ENCODE measurements at places on chromosomes 6 and 20.

DNA sequence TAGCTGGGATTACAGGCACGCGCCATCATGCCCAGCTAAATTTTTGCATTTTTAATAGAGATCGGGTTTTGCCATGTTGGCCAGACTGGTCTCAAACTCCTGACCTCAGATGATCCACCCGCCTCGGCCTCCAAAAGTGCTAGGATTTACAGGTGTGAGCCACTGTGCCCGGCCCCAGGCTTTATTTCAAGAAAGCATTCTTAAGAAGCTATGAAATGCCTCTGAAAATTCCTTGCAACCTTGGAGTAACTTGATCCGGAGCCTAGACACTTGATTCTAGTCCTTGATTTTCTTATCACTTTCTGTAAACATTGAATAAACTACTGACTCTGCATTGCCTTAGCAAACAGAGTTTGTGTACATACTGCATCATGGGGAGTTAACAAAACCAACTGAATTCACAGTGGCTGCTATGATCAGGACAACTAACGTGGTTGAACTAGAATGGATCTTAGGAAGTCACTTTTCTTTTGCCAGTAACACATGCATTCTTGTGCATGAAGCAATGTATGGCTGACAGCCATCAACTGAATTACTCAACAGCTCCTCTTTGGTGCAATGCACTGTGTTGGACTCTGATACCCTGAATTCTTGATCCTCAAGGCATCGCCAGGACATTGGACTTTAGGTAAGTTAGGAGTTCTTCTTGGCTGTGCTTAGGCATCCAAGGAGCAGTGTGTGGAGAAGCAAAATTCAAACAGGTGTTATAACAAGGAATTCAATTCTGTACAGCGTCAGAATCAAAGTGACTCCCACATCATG is 102.8 kb upstream of the TMEM170B start:
- no peak for DNase-seq

DNA sequence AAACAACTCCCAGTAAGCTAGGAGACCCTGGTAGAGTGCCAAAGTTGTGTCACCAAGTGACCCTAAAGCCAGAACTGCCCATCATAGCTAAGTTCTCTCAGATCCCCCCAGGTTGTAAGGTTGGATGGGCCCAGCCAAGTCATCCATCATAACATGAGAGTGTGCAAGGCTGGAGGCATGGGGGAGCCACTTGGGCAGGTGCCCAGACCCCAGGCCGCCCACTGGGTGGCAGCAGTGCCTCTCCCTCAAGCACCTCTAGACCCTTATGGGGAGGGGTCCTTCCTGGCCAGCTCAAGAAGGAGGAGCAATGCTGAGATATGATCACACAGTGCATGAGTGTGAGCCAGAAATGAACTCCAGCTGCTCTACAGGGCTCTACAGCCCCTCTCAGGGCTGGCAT is 154.5 kb downstream of the MYLK4 start:
- no peak for DNase-seq

DNA sequence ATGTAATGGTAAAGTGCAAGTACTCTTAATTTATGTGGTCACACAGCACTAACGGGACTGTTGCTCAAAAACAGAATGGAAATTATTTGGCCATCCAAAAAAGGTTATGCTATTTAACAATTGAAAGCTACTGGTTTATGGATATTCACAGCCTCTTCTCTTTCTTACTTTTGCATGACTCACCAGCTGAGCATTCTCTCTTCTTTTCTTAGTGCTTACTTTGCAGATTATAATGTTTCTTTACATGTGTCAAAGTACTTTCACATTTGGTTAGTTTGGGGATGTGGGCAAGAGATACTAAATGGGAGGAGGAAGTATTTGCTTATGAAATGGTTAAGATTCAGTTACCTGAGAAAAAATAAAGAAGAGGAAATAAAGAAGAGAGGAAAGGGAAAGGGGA is 610.5 kb downstream of the HTR1B start:
- no peak for DNase-seq

DNA sequence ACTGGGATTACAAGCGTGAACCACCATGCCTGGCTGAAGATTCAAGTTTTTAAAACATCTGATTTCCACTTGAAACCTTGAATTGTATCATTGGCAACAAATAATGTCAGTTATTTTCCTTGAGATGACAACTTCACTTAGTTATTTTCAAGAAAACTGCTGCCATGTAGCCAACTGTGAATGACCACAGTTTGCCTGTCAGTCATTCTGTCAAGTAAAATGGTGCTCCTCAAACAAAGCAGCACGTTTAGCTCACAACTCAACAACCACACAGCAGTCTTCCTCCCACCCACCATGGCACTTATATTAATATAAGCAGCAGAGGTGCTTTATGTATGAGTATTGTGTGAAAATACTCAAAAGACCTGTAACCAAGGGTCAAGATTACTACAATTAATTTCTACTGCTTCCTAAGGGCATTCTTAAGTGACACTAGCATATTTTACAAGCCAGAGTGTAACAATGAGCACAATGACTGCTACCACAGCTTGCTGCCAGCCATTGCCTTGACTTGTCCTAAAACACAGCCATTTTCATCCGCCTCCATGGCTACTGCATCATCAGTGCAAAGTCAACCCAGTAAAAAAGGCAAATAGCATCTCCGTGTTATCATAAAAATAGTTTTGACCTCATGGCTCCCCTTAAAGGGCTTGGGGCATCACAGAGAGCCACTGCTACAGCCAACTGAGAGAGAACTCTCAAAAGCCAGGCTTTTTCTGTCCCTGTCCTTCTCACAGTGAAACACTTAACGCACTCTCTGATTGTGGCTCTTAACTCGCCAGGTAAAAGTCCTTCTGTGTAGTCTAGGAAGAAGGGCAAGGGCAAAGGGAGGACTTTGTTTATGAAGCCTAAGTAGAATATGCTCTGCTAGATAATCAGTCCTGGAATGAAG is 96.4 kb upstream of the TAB2 start:
- DNase-seq: no peak

DNA sequence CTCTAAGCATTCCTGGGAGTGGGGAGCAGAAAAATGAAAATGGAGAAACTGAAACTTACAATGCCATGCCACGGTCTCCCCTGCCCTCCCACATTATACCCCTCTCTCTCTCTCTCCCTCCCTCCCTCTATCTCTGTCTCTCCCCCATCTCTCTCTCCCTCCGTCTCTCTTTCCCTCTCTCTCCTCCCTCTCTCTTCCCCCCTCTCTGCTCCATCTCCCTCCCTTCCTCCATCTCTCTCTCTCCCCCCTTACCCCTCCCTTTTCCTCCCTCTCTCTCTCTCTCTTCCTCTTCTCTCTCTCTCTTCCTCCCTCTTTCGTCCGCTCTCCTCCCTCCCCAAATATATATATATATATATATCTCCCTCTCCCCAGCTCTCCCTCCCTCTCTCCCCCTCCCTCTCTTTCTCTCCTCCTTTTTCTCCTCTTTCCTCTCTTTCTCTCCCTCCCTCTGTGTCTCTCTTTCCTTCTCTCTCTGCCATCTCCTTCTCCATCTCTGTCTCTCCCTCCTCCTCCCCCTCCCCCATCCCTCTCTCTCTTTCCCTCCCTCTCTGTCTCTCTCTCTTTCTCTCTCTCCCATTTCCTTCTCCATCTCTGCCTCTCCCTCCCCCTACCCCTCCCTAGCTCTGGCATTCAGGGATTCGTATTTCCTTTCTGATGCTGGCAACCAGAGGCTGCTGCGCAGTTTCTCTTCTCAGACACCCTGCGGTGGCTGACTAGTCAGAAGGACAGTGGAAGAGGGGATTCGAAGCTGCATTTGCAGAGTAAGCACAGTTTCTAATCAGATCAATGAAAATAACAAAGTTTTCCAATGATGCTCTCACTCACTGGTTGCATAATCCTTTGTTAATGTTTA is 13.9 kb upstream of the VAPB start:
- DNase-seq: no peak

GRCh38 chr6:118296129-118296901 is 251.8 kb upstream of the PLN start:
- no peak for DNase-seq

- DNase-seq: peak; percentile 77
These were observed at the start of gene IER3 for GRCh38 chr6:30744054-30744805. IER3 (minus strand) TSS chr6:30744547; CDS start chr6:30744518, 29 bp downstream.

DNA sequence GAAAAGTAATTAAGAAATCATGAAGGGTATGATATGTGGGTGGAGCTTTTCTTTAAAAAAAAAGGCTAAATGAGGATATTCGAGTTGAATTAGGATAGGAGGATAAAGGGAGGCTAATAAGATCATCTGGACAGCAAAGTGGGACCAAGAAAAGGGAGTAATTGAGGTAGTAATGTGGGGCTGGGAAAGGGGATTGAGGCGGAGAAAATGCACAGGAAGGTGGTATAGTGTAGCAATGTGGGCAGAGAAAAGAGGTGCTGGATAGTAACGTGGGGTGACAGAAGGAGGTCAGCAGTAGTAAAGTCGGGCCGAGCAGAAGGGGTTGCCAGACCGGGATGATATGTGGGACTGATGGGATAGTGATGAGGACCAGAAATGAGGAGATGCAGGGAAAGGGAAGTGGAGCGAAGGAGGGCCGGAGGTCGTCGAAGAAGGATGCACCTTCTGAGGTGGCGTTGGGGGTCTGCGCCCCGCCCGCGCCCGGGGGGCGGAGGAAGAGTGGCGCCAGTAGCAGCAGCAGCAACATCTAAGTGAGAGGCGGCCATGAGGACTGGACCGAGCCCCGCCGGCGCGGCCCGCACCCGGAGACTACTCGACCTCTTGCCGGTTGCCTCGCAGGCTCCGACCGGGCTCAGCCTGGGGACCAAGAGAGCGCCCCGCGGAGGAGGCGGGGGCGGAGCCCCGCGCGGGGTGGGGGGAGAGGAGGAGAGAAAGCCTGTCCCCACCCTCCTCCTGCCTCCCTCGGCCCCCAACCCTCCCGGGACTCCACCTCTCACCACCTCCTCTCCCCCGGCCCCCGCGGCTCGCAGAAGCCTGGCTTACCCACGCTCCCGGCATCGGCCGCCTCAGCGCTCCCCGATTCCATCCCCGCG is 887 bp downstream of the GABBR1 start:
- peak; percentile 51 for DNase-seq

- DNase-seq: no peak
These were observed 23.6 kb downstream of the RWDD2A start for GRCh38 chr6:83216806-83217205.

- DNase-seq: no peak
These were observed 17.3 kb downstream of the STX7 start for GRCh38 chr6:132495604-132496079.

DNA sequence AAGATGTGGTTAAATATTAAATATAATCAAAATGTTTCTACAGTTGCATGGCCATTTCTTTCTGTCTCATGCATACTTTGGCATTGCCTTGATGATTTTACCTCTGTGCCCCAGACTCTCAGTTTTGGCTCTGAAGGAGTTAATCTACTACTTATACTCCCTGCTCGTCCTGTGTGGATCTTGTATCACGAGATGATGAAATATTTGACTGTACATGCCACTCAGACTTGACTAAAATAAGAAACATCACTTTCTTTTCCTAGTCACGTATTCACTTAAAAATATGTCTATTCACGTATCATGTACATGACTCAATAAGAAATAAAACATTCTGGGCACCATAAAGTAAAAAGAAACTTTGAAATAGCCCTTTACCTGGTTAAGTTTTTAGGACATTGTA is 397.7 kb downstream of the RFPL4B start:
- no peak for DNase-seq

DNA sequence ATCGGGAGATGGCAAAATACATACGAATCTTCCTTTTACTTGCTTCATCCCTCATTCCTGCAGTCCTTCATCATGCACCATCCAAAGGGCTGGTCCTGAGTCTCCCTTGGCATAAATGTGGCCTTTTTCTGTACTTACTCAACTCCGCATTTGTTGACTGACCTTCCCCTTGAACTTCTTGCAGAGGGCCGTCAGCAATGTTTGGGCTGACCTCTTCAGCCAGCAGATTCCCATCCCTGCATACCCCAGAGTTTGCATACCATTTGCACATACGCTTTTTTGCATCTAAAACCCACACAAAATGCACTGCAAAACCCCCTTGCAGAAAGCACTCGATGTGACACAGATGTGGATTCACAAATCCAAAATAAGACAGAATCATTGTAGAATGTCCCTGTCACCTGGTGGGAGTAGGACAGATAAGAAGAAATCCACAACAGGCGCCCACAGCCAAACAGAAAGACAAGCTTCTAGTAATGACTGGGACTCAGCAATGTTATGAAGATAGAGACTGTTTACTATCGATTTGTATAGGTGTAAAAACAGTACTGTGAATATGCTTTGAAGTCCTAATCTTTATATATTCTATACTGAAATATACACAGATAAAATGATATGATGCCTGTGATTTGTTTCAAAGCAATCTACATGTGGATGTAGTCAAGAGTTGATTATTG is 45.8 kb downstream of the TBC1D7 start:
- no peak for DNase-seq

GRCh38 chr6:166855416-166855815 is 100.9 kb downstream of the RNASET2 start:
- no peak for DNase-seq

GRCh38 chr6:36547646-36548400 is 544 bp upstream of the STK38 start:
- DNase-seq: no peak

GRCh38 chr6:62285612-62286469 is at the start of gene KHDRBS2:
KHDRBS2 (minus strand) TSS chr6:62286225.
- DNase-seq: peak; percentile 31

DNA sequence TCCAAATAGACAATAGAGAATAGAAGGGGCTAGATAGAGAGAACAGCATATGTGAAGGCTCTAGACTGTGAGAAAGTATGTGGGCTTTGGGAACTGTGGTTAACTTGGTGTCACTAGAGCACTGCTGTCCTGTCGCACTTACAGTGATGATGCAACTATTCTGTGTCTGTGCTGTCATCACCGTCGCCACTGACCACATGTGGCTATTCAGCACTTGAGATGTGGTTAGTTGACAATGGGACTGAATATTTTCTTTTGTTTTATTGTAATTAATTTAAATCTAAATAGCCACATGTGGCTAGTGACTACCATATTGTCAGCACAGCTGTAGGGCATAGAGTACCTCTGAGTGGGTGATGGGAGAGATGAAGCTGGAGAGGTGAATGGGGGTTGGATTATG is 39.0 kb upstream of the IFNGR1 start:
- DNase-seq: no peak

- no peak for DNase-seq
These were observed 37.1 kb downstream of the DTD1 start for GRCh38 chr20:18624948-18625347.

- no peak for DNase-seq
These were observed 8.9 kb downstream of the TRAF3IP2 start for GRCh38 chr6:111596784-111597183.

DNA sequence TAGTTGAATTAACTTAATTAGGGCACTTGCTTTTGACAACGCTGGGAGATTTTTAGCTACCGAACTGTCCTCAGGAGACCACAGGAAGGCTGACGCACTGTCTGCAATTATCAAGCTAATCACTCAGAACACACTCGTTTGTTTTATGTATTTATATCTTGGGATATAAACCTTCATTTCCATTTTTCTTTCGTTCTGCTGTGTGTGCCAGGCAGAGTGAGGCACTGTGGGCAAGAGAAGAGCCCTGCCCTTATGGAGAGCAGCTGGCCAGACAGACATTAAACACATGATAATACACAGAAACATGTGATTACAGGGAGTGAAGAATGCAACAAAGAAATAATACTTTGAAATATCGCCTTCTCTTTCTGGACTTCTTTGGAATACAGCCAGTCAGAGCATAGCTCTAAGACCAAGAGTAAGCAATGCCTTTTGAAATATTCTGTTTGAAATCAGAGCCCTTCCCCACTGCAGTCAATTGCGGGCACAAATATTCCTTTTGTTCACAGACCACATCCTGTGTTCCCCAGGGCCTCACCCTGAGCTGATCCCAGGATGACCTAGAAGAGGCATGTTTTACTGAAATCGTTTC is 96.8 kb downstream of the ANKRD60 start:
- no peak for DNase-seq
